Astrocyte (in vitro differentiated cells and primary cell): ENCODE measurements at places on chromosomes 3 and 15. TPM values are rescaled to one million over a fixed set of nuclear protein-coding genes. Genes with fewer than 3 reads are reported as not detected.

PPP1R14D gene
- not detected in 2 replicates for total RNA-seq

DNA sequence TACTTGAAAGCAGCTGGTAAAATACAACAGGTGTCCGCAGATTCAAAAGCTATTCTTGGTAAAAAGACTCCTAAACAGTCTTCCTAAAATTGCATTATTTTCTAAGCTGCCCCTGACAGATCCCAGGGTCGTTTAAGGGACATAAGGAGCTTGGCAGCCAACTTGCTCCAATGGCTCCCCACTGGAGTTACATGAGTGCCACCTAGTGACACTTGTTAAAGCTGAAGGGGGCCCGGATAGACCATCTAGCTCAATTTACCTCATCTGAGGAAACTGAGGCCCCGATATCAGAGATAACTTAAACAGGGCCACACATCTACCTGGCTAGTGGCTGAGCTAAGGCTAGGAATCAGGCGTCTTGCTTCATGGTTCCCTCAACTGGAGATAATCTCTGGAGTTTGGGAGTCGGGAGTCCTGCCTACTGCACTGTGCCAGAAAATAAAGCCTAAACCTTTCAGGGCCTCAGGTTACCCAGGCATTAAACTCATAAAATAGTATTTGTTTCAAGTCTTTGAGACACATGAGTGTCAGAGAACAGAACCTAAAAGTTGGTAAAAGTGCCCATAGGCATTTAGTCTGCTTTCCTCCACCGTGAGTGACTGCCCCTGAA lies 6.5 kb upstream of the TBC1D23 start:
- no peak overlapping the region for H3K27ac ChIP-seq
- H3K4me3 ChIP-seq: no peak overlapping the region
- peak; percentile 63 for DNase-seq
- no peaks in the 10 kb centered on the region for H3K36me3 ChIP-seq
- H3K4me1 ChIP-seq: no peaks in the 10 kb centered on the region

- H3K4me1 ChIP-seq: no peaks in the 10 kb centered on the region
- H3K27me3 ChIP-seq: no peaks in the 10 kb centered on the region
These were observed 101.5 kb upstream of the ASB14 start for GRCh38 chr3:57393977-57394376.

- no peak overlapping the region for H3K27ac ChIP-seq
- DNase-seq: no peak
- no peaks in the 10 kb centered on the region for H3K27me3 ChIP-seq
- no peak overlapping the region for H3K4me3 ChIP-seq
- H3K36me3 ChIP-seq: no peaks in the 10 kb centered on the region
These were observed 457 bp upstream of the DNAJA4 start for GRCh38 chr15:78263907-78264303.

MOBP gene
- total RNA-seq: 0.16 and 0.41 TPM in 2 replicates

DNA sequence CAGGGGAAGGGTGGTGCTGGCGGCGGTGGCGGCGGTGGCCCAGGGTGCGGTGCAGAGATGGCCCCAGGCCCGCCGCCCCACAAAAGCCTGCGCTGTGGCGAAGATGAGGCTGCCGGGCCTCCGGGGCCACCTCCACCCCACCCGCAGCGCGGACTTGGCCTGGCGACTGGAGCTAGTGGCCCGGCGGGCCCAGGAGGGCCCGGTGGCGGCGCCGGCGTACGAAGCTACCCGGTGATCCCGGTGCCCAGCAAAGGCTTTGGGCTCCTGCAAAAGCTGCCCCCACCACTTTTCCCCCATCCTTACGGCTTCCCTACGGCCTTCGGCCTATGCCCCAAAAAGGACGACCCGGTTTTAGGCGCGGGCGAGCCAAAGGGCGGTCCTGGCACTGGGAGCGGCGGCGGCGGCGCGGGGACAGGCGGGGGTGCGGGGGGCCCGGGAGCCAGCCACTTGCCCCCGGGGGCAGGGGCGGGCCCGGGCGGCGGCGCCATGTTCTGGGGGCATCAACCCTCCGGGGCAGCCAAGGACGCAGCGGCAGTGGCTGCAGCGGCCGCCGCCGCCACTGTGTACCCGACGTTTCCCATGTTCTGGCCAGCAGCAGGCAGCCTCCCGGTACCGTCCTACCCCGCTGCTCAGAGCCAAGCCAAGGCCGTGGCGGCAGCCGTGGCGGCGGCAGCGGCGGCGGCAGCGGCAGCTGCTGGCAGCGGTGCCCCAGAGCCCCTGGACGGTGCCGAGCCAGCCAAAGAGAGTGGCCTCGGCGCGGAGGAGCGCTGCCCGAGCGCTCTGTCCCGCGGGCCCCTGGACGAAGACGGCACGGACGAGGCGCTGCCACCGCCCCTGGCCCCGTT lies 1.6 kb downstream of the SKOR1 start:
- H3K27ac ChIP-seq: no peak overlapping the region
- no peak overlapping the region for H3K4me3 ChIP-seq
- H3K4me1 ChIP-seq: peaks cover 7% of the 10 kb centered on the region
- H3K27me3 ChIP-seq: peaks cover 77% of the 10 kb centered on the region
- no peak for DNase-seq

DNA sequence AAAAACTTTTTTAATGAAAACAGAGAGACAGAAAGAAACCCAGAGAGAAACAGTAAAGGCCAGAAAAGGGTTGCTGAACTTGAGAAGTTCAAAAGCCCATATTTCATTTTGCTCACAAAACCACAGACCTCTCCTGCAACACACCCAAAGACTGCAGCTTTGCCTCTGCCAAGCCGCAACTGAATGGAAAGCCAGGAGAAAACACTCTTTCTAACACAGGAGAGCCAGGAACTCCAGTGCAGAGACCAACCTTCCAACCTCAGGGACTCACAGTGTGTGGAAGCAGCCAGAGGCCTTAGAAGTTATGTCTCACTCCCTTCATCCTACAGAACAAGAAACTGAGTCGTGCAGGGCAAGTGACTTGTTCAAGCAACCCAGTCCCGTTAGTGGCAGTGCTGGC lies 163.1 kb upstream of the HES1 start:
- peaks cover 51% of the 10 kb centered on the region for H3K4me1 ChIP-seq
- no peak overlapping the region for H3K4me3 ChIP-seq
- H3K27ac ChIP-seq: no peak overlapping the region
- H3K36me3 ChIP-seq: no peaks in the 10 kb centered on the region
- H3K27me3 ChIP-seq: peaks cover 20% of the 10 kb centered on the region

DNA sequence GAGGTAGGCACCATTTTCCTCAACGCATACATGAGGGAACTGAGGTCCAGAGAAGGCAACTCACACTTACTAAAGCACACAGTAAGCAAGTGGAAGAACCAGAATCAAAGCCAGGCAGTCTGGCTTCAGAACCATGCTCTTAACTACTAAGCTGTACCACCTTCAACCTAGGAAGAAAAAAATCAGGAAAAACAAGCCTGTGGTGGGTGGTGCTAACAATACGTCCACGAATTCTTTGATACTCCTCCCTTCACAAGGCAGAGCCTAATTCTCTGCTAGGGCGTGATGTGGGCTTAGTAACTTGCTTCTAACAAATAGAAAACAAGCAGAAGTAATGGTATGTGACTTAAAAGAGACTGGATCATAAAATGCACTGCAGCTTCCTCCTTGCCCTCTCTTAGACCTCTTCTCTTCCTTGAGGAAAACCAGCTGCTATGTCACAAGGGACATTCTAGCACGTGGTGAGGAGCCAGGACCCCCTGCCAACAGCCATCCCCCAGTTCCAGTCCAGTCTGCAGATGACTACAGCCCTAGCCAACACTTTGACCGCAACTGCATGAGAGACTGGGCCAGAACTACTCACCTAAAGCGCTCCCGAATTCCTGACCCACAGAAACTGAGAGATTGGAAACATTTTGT lies 36.9 kb downstream of the HACD2 start:
- H3K4me1 ChIP-seq: peaks cover 9% of the 10 kb centered on the region
- no peak for DNase-seq
- no peak overlapping the region for H3K4me3 ChIP-seq
- peaks cover 3% of the 10 kb centered on the region for H3K36me3 ChIP-seq
- H3K27ac ChIP-seq: no peak overlapping the region
- no peaks in the 10 kb centered on the region for H3K27me3 ChIP-seq

- no peak overlapping the region for H3K27ac ChIP-seq
- no peak overlapping the region for H3K4me3 ChIP-seq
- no peaks in the 10 kb centered on the region for H3K27me3 ChIP-seq
- DNase-seq: peak; percentile 62
These were observed 33.1 kb downstream of the MRAS start for GRCh38 chr3:138381413-138381901.

HIGD2B gene
- not detected in 2 replicates for total RNA-seq

GRCh38 chr3:130048726-130049125 lies 32.9 kb upstream of the ALG1L2 start:
- H3K36me3 ChIP-seq: no peaks in the 10 kb centered on the region
- no peaks in the 10 kb centered on the region for H3K27me3 ChIP-seq
- H3K4me3 ChIP-seq: no peak overlapping the region

PLA2G4D gene
- total RNA-seq: not detected in 2 replicates

RPL14 gene
- total RNA-seq: 1,485 and 1,706 TPM in 2 replicates

NPTN gene
- 281 and 305 TPM in 2 replicates for total RNA-seq

SLC22A13 gene
- total RNA-seq: 0.72 and 1.8 TPM in 2 replicates

DNA sequence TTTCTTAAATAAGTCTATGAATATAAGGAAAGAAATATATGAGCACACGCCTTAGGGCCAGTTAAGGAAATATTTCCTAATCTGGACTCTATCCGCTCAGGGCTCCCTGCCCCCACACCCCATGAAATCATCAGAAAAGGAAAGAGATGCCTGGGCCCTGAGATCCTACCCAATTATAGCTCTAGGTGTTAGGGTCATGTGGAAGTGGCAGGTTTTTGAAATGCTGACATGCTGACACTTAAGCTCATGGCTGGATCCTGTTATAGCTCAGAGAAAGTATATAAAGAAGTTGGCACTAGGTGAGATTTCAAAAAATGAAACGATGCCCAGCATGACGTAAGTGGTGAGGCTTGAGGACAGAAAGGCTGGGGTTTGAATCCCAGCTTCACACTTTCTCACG lies 43.5 kb upstream of the AKAP13 start:
- no peak for DNase-seq
- no peaks in the 10 kb centered on the region for H3K27me3 ChIP-seq
- no peak overlapping the region for H3K4me3 ChIP-seq
- peaks cover 26% of the 10 kb centered on the region for H3K4me1 ChIP-seq
- H3K27ac ChIP-seq: no peak overlapping the region

GRCh38 chr3:177679568-177680471 lies 482.5 kb upstream of the TBL1XR1 start:
- H3K27me3 ChIP-seq: no peaks in the 10 kb centered on the region
- H3K36me3 ChIP-seq: no peaks in the 10 kb centered on the region
- DNase-seq: peak; percentile 88
- H3K4me3 ChIP-seq: no peak overlapping the region
